Posterior vena cava (tissue), 2 donors: ENCODE measurements at places on chromosomes 3 and 15. TPM values are rescaled to one million over a fixed set of nuclear protein-coding genes. Genes with fewer than 3 reads are reported as not detected.

GRCh38 chr3:126142652-126143051, 37.7 kb downstream of the ALDH1L1 start:
- no peak for DNase-seq

GRCh38 chr3:101074518-101074917, 81.3 kb upstream of the ABI3BP start:
- no peak for DNase-seq

DNA sequence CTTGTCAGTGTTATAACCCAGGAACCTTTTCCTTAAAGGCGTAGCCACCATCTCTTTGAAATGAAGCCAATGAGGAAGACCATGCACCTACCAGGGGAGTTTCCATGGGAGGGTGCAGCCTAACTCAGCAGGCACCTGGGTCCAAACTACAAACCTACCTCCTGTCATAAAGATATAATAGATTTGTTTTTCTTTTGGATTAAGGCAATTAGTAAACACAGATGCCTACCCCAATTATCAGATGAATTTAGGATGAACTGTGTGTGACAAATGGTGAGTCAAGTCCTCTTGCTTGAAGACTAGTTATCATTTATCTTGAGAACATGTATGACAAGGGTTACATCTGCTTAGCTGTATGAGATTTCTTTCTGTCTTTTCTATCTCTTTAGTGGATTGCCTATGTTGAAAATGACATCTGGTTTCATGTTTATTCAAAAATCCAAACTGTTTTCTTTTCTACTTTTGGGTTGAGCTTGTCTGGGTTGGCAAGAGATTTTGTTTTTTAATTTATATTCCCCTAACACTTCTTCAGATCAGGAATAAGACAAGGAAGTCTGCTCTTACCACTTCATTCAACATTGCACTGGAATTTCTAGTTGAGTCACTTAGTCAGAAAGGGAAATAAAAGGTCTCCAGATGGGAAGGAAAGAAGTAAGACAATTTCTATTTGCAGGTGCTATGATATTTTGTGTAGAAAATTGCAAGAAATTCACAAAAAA, 149.9 kb downstream of the NEK10 start:
- no peak for DNase-seq

- no peak for DNase-seq
Measured at GRCh38 chr15:81776976-81777375, 268.8 kb downstream of the MEX3B start.

- DNase-seq, result no peak
Measured at GRCh38 chr3:160793722-160794252, 37.8 kb downstream of the PPM1L start.

DNA sequence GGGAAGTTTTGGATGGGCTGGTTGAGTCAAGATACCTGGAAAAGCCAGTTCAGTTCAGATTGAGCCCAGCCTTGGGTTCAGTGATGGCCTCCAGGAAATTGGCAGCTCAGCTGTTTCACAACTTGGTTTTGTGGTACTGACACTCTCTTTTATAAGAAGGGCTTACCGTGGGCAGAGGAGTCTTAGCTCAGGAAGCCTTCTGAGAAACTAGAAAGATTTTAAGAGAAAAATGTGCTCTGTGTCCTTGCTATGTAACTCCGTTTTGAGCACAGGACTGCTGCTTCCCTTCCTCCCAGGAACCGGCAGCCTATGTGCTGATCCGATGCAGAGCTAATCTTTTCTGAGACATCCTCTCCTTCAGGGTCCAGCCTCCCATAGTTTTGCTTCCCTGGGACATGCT, 46.6 kb upstream of the RASGRP1 start:
- DNase-seq, result no peak

DNA sequence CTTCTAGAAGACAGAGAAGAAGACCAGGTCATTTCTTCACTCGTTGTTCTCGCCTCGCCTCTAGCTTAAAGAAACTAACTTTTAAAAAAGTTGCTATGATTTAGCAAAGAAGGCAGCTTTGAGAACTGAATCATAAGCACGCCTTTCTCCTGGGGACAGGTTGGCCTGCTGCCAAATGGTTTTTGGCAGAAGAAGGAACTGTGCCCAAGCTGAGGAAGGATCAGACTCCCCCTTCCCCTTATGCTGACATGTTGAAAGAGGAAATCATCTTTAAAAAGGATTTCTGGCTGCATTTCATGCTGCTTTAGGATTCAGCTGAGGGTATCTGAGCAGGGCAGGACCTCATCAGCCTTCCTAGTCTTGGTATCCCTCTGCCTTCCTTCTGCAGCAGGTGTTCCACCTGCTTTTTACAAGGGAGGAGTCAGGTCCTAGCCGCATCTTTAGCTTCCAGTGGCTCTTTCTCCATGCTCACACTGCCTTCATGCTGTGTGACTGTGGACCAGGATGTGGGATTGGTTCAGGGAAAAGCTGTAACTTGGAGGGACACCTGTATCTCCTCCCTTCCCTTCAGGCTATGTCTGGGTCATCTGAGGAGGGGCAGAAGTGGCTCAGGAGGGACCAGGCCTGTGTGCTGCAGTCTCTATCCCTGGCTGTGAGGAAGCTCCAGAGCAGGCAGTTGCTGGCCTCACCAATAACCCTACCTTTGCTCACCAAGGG, 34.1 kb upstream of the HACD2 start:
- peak; percentile 91 for DNase-seq

DNA sequence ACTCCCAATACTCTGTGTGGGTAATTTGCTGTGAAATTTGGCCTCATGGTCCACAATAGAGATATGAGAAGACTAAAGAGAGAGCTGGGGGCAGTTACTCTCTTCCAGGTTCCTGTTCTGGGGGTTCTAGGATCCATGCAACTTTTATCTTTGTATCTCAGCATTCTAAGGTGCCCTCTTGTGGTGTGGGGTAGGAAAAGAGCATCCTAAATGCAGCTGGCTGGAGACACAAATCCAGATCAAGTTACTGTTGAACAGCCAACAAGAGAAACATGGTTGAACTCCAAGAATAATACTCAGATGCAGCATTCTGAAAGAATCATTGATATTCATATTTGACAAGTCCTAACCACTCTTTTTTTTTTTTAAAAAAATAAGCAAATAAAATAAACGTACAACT, 238.2 kb downstream of the GREM1 start:
- DNase-seq, result no peak

- DNase-seq, result no peak
Measured at GRCh38 chr3:107643038-107643883, 120.5 kb downstream of the BBX start.

- DNase-seq, result no peak
Measured at GRCh38 chr3:46524832-46525231, 27.1 kb downstream of the RTP3 start.

DNA sequence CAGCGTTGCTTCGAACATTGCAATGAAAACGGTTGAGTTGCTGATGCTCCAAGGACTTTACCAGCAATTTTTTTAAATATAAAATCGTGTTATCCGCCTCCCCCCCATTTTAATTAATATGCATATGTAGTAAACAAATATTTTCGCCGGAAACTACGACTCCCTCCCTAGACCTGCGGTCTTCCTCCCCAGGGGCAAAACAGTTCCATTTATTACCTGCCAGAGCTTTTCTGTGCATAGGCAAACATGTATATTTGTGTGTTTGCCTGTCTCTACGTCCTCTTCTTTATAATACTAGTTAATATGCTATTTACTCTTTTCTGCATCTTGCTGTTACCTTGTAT, 593 bp upstream of the RSL24D1 start:
- DNase-seq, result no peak

DNA sequence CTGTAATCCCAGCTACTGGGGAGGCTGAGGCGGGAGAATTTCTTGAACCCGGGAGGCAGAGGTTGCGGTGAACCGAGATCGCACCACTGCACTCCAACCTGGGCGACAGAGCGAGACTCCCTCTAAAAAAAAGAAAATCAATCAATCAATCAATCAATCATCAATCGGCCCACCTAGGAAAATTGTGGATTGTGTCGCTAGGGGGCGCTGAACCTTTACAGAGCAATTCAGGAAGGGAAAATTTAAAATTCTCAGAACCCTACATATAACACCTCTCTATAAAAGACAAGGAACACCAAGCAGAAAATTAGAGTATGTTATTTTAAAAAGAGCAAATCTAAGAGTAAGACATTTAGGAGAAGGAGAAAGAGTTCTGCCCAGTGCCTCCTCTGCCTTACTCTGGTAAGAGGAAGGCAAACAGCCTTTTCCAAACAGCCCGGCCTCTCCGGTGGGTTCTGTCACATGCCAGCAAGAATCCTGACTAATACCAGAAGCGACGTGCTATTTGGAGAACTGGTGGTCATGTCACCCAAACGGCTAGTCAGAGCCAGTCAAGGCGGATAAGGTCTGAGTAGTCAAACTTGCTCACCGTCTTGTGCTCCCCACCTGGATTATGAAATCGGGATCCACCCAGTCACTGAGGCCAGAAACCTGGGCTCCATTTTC, 22.3 kb upstream of the SMCO1 start:
- DNase-seq, result no peak

GRCh38 chr3:150378301-150378748, 29.8 kb upstream of the TSC22D2 start:
- no peak for DNase-seq

DNA sequence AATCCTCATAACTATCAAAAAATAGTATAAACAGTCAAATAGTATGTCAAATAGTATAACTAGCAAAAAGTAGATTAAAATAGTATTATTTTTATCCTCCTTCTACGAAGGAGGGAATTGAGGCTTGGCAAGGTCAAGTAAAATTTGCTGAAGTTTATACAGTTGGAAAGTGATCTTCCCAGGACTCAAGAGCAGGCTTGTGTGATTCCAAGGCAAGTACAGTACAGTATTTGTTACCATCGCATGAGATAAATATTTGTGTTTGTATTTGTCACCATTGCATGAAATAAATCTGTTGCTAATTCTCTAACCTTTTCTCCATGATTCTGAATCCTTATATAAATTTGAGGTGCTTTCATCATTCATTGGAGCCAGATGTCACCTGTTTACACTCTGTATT, 28.9 kb downstream of the SH3GL3 start:
- no peak for DNase-seq

DNA sequence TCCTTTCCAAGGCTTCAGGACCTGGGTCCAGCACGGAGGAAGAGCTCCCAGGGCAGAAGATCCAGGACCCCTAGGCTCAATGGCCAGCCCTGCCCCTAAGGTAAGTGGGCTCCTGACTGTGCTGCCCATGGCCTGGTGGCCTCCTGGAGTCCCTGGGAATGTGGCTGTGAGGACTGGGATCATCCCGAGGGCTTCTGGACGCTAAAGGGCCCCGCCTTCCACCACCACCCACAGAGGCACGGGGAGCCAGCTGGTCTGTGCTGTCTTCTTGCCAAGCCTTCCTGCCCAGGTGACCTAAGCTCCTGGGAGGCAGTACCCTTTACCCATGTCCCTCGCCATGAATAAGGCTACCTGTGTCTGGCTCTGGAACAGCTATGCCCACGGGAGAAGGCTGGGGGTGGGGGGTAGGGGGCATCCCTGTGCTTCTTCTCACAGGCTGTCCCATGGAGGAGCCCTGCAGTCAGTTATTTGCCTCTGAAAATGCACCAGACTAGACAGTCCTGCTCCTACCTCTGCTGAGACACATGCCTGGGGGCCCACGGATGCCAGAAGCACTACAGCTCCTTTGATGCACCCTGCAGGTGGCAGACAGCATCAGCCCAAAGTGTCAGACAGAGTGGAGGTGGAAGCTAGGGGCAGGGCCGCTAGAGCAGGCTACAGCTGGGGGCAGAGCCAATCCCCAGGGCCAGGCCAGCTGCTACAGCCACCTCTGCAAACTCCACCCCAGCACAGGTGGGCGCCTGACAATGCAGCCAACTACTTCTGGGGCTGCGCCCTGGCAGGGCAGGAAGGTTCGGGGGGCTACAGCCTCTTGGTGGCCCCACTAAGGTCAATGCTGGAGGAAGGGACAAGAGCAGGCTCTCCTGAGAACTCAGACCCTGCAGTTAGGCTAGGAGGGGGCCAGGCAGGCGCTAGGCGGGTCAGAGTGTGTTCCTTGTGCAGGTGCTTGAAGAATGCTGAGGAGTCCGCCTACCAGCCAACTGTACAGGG, 90.9 kb downstream of the SEC22A start:
- peak; percentile 42 for DNase-seq

- DNase-seq, result peak; percentile 38
Measured at GRCh38 chr15:67822537-67823313, 2.6 kb upstream of the SKOR1 start.

GRCh38 chr3:69959581-69959980, 40.0 kb upstream of the SAMMSON start:
- DNase-seq, result no peak

DNA sequence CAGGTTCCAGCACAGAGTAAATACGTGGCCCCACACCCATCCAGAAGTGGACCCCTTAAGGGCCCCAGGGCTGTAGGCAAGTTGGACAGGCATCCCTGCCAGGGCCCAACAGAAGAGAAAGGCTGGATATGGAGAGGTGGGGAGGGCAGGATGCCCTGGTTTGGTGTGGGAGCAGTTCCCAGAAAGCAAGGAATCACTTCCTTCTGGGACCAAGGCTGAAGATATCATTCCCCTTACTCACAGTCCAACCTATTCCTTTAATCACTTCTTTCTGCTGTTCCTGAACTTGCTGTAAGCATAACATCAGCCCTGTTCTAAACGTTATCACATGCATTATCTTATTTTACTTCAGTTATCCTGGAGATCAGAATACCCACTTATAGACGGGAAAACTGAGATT, 6.1 kb upstream of the MESP2 start:
- DNase-seq, result peak; percentile 30

DNA sequence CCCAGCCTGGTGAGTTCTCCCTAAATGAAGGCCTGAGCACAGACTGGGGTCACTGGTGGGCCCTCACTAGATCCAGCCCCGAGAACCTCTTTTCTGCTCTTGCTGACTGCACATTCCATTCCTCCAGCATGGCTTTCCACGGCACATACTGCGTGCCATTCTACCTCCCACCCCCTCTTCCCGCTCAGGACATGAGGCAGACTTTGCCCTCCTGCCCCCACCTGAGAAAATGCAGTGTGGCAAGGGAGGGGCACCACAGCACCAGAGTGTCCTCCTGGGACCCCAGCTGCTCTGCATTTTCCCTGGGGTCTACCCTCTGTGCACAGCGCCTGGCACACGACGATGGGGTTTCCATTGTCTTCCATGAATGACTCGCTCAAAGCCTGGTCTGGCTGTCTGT, 6.1 kb upstream of the SLCO2A1 start:
- DNase-seq, result no peak

DNA sequence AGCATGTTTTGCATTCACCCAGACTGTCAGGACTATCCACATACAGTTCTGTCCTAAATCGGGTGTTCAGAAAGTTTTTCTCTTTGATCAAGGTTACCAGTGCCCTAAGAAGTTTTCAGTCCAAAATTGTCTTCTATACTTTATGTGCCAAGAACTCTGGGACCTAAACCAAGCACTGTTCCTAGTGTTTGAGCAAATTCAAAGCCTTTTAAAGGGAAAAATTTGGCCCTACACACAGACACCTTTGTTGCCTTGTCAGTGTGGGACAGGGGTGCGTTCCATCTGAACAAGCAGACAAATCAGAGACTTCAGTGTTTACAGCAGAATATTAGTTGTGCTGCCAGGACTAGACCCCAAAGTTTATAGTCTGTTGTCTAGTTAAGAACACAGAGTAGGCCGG, 50.6 kb downstream of the DGKG start:
- DNase-seq, result no peak

- peak; percentile 31 for DNase-seq
Measured at GRCh38 chr15:70169147-70169546, 71.4 kb upstream of the TLE3 start.

Gene FGF12
- total RNA-seq, result 1.7 TPM

Gene MB21D2
- 6.3 TPM for total RNA-seq

Gene LTK
- total RNA-seq, result 0.24 TPM

Gene RLBP1
- total RNA-seq, result not detected

Gene RARRES1
- 424 TPM for total RNA-seq
